ENCODE measurements at places on chromosomes 3 and 15.

GRCh38 chr3:109920749-109921148, 583.4 kb upstream of the DPPA4 start:
- no peak for DNase-seq

GRCh38 chr3:125437631-125438435, 62.7 kb upstream of the ZNF148 start:
- peak; percentile 19 for DNase-seq

DNA sequence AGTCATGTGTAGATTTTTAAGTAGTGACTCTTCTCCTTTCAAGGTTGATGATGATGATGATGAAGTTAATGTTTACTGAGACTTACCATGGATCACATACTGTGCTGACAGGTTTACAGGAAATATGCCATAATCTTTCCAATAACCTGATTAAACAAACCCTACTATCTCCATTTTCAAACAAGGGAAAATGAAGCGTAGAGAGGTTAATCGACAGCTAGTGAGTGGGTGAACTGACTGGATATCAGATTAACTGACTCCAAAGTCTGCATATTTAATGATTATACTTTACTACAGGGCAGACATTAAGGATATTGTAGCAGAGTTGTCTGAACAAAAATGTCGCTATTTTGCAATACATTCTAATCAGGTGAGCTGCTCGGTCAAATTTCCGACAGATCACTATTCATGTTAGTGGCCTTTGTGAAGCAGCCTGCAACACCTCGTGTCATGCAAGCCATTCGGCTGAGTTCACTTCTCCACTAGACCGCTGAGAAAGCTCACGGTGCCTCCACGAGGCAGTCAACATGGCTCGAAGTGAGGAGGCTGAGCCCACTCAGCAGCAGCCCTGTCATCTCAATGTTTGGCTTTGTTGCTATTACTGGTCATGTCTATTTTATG, 264.2 kb downstream of the NFKBIZ start:
- DNase-seq = no peak

GRCh38 chr3:41001556-41001955, 197.7 kb upstream of the CTNNB1 start:
- DNase-seq = no peak

- no peak for DNase-seq
These were observed 54.2 kb upstream of the CGNL1 start for GRCh38 chr15:57321973-57322601.

- DNase-seq = no peak
These were observed 5.7 kb downstream of the GRM2 start for GRCh38 chr3:51712511-51712931.

DNA sequence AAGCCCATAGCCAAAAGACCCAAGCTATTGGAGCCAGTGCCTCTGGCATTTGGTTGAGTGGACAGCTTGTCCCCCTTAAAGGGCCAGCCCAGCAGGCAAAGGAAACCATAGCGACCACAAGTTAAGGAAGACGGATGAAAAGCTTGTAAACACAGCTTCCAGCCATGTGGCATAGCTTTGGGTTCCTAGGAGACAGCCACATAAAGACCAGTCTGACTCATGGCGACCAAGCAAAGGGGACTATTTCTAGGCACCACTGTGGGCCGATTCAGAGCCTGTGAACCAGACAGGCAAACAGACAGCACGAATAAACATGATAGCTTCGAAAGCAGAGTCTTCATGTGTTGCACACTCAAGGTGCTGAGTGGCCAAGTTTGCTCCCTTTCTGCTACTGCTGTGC, 30.5 kb upstream of the SRGAP3 start:
- peak; percentile 17 for DNase-seq

GRCh38 chr3:49030321-49030720, 1.1 kb upstream of the IMPDH2 start:
- no peak for DNase-seq

GRCh38 chr3:185046603-185047002, 106.3 kb downstream of the C3orf70 start:
- no peak for DNase-seq

Data from hippocampal formation (tissue), 2 donors.